Head of caudate nucleus (tissue), 42 donors: ENCODE measurements at places on chromosomes 2 and 18.

DNA sequence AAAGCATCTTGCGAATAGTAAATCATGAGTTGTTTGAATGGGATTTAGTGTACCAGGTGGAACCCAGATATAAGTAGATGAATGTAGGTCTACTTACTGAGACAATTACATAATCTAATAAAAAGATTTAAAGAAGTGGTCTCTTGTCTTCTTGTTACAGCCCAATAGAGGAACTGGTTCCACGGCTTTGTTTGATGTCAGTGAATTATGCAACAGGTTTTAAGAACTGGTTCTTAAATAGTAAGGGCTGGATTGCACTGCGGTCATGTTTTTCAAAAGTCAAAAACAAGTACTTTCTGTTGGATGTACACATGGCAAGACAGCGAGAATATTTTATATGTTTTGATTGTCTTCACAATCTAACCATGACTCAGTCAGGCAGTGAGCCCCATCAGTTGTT is 15.4 kb upstream of the SLC9A2 start:
- DNase-seq = no peak

DNA sequence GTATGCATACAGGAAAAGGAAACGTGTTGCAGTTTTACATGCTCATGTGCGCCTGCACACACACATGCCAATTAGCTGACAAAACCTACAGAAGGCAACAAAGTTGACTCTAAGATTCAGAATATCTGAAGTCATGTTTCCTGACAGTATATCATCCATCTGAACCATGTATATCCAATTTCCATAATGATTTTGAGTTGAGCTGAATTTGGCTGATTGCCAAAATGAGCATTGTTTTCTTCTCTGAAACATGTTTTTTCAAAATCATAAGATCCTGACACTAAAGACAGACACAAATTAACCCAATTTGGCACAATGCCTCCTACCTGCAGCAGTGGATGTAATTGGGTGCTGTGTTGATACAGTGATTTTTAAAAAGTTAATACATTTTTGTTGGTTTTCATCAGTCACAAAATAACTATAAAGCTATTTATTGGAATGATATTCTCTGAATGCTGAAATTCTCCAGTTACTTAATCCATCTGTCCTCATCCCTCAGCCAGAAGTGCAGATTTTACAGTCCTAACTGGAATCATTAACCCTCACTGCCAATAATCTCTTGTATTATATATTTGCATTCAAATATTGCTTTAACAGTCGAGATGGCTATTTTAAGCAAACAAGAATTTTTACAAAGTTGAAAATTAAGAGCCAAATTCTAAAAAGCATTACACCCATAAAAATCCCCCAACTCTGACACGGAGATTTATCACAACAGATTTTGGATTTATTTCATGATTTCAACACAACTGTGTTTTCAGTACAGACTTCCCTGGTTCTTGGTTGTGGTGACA is 161.7 kb upstream of the LMAN1 start:
- DNase-seq = no peak

- DNase-seq = no peak
These were observed 60.2 kb upstream of the SPP2 start for GRCh38 chr2:233990261-233990798.

GRCh38 chr18:48539406-48540250 is 797 bp downstream of the CTIF start:
- peak; percentile 63 for DNase-seq

DNA sequence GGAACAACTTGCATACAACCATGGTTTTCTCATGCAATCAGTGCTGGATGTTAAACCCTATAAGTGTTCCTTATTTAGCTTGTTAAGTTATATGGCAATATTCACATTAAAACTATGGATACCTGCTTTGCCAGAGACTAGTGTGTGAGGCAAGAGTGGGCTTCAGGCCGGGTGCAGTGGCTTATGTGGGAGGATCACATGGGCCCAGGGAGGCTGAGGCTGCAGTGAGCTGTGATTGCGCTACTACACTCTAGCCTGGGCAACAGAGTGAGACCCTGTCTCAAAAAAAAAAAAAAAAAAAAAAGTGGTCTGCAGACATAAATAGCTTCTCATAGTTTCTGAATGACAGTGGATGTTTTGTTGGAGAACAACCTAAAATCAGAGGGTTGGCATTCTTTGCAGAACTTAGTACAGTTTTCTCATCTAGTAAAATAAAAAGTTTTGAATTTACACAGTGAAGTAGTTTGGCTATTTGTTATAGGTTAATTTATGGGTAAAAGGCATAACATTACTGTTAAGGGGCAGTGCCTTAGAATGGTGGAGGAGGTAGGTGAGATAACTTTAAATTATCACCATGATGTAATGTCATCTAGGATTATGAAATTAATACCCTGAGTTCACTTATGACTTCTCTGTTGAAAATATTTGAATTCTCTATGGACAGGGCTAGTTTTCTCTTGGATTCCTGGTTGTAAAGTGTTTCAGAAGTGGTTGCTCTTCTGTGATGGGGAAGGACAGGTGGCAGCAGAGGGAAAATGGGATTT is 5.3 kb downstream of the CERS6 start:
- no peak for DNase-seq

- DNase-seq = no peak
These were observed 6.3 kb downstream of the BOK start for GRCh38 chr2:241564596-241565410.

DNA sequence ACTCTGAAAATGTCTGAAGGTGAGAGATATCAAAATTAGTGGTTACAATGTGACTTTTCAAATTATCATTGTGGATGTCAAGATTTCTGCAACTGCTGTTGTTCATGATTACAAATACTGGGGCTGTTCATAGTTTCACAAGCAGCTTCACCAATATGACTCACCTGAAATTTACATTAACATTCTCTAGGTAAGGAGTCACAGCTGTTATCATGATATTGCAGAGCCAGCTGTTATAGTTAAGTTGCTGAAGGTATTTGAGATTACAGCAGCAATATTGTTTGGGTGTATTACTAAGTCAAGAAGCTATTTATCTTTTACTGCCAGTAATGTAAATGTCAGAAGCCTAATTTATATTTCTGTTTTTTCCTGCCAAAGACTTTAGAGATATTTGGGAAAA is 140.0 kb downstream of the MC4R start:
- DNase-seq = no peak

GRCh38 chr2:150478200-150478974 is 9.1 kb downstream of the RND3 start:
- no peak for DNase-seq

DNA sequence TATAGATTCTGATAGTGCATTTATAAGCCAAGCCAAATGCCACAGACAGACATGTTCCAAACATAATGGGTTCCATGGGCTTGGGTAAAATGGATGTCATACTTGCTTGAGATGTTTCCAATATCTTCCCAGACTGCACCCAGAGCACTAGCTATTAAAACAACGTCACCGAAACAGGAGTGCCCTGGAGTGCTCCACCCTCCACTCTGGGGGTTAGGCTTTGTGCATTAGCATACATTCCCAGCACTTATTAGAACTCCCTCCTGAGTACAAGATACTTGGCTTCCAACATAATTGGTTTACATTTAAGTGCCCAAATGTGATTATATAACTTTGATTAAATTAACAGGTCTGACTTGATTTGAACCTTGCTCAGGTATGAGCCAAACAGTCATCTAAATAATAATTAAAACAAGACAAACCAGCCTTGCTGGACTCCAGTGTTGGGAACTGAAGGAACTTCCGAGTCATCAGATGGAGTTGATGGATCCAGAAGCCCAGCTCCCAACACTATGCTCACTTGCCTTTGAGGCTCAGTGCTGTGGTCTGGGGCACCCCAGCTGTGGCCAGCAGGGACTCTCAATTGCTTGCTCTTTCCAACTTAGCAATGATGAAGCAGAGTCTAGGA is 60.5 kb upstream of the LGALSL start:
- no peak for DNase-seq

DNA sequence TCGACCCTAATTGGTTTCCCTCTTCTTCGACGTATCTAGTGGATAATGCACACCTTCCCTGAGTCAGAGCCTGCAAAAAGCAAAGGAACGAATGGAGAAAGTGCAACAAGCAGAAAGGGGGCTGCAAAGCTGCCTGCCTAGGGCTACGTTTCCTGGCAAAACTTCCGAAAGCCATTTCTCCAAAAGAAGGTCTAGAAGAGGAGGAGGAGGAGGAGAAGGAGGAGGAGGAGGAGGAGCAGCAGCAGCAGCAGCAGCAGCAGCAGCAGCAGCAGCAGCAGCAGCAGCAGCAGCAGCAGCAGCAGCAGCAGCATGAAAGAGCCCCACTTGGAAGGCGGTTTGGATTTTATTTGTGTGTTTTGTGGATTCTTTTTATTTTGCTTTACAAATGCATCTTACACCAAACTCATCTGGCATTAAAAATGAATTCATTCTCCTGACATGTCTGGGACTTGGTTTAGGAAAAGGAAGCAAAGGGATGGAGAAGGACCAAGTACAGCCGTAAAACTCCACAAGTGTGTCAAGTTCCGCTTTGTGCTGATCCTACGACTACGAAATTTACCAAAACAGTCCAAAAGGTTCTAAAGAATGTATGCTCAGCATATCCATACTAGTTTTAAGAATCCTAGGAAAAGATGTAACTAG is 2.0 kb downstream of the TCF4 start:
- DNase-seq = peak; percentile 51

DNA sequence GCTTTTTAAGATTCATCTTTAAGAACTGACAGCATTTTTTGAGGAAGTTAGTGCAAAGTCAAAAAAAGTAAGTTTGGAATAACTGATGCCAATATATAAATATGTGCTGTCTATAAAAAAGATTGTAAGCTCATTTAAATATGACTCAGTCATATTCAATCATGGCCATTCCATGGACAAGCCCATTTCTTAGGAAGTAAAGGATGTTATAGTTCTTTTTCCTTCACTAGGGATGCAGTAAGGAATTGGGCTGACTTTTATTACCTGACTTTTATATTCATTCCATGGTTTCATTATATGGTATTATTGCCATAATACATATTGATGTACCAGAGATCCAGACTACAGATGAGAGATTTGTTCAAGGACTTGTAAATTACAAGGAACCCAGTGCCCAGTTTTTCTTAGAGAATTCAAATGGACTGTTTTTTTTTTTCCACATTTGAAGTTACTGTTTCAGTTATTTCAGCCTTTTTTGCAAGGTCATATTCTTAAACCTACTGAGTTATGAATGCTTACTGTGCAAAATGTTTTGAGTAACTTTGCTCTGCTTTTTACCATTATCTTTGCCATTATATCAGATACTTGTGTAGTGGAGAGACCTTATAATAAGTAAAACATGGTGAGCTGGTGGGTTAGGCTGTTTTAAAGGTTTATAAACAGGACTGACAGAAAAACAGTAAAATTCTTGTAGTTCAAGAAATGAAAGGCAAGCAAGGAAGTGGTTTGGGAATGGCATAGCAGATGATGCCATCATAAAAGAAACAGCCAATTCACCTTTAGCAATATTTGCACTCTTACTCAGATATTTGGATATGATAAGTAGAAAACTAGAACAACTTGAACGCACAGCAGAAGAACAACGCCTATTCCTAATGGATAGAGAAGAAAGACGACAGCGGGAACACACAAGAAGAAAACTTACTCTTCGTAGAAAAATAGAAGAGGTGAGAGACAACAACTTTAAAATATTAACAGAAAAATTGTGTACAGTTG is 7.6 kb downstream of the FSIP2 start:
- no peak for DNase-seq

GRCh38 chr18:50659091-50660003 is 99.5 kb downstream of the MAPK4 start:
- DNase-seq = peak; percentile 26

- DNase-seq = no peak
These were observed 105.2 kb upstream of the OTOS start for GRCh38 chr2:240245706-240246105.

DNA sequence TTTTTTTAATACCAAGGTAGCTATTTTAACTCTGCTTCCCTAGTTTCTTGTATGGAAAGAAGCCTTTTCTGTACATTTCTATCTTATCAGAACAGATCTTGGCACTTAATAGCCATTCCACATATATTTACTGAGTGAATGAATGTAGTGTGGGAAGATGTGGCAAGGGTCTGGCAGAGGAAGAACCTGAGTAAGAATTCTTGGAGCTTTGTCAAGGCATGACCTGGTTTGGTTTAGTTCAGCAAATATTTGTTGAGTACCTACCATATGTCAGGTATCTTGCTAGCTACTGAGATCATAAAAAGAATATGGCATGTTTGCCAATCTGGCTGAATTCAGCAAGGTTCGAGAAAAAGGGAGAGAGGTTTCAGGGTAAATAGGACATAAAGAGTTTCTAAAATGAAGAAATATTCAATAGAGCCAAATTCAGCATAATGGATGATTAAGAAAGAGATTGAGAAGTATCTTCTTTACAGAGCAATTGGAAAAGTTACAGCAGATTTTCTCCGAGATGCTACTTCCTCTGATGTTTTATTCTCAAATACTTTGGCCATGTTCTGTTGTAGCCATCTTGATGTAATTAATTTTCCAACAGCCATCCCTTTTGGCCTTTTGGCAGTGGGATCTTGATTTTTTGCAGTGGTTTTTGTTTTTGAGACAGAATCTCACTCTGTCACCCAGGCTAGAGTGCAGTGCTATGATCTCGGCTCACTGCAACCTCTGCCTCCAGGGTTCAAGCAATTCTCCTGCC is 21.7 kb upstream of the MEP1B start:
- DNase-seq = no peak

DNA sequence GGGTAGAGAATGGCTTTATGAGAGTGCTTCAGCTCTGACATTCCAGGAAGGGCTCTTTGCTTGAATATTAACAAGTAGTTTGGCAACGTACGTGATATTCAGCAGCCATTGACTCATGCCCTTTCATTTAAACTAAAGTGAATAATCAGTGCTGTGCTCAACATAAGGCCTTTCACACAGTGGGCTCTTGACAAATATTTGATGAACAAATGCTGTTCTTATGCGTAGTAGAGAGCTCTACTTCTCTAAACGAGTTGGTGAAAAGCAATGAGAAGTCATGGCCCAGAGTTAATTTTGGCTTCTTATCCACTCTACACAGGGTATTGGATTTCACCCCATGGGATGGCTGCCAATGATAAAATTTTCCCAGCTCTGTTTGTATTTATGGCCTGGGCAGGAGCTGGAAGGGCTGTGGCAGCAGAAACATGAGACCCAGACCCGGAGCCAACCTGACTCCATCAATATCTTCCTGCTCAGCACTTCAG is 338.9 kb downstream of the CCDC85A start:
- DNase-seq = no peak

DNA sequence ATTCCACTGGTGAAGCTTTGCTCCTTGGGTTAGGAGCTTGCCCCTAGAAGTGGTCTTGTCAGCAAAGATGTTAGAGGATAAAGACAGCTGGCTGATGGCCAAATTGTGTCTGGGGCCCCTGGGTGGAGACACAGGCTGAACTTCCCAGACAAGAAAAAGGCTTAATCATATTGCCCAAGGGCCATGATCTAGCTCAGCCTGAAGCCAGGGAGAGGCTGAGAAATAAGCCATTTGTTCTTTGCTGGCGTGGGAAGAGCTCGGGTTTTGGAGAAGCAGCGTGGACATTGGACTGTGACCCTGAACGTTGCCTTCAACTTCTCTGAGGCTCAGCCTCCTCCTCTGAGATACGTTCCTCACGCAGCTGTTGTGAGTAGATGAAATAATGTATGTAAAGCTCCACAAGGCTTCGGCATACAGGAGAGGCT is 153.0 kb downstream of the ZFP36L2 start:
- no peak for DNase-seq

- no peak for DNase-seq
These were observed 14.3 kb downstream of the IL18R1 start for GRCh38 chr2:102369866-102370265.
